HS-5 (cell line): ENCODE measurements at places on chromosomes 7 and 10.

GRCh38 chr7:42914009-42914408 lies 2.1 kb upstream of the C7orf25 start:
- DNase-seq, result no peak

DNA sequence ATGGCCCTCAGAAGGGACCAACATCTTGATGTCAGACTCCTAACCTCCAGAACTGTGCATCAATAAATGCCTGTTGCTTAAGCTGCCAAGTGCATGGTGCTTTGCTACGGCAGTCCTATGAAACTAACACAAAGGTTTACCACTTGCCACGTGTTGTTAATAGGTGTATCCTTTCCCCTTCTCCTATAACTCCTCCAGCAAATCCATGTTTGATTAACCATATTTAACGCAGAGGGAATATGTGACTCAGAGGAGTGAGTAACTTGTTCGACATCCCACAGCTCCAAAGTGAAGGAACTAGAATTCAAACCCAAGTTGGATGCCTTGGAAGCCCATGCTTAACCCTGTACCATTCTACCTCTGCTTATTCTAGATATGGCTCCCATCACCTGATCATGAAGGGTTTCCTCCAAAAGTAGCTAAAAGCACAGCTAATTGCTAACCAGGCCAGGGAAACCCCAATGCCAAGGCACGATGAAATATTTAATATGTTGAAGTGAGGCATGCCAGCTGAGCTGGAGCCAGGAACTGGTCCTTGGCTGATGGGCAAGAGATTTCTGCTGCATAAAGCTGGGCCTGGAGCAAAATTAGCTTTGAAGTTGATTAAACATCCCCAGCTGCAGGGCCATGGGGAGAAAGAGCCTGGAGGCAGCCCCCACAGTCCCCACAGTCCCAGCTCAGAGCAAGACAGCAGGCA lies 131.9 kb downstream of the C10orf90 start:
- DNase-seq, result no peak

GRCh38 chr10:79098061-79098460 lies 29.3 kb downstream of the ZMIZ1 start:
- DNase-seq, result no peak

DNA sequence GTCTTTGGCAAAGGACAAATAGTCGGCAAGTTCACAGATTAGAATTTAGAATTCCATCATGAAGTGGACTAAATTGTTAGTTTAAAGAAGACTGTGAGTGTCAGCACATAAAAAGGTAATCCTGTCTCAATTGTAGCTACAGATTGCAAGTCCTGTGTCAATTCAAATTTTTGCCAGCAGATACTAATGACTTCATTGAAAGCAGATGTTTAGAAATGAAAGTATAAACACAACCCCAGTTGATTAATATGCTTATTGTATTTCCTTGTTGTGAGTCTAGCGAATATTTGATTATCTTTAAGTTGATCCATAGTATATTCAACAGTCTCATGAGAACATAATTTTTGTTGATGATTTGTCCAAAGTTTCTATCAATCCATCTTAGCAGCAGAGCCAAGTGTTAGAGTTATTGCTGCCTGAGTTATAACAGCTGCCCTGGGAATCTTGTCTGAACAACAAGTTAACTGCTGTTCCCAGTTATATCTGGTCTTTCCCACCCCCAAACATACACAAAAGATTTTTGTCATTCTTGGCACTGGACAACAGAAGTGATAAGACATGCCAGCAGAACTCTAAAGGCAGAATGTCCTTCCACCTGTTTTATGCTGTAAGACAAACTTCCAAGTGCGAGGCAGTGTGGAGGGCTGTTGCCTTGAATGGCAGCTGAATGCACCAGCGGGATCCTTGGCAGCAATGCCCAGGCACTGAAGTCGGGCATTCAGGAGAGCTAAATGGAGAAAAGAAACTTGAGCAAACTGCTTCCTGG lies 21.3 kb upstream of the HERPUD2 start:
- no peak for DNase-seq

GRCh38 chr10:75441196-75441595 lies 9.8 kb downstream of the LRMDA start:
- DNase-seq, result no peak

DNA sequence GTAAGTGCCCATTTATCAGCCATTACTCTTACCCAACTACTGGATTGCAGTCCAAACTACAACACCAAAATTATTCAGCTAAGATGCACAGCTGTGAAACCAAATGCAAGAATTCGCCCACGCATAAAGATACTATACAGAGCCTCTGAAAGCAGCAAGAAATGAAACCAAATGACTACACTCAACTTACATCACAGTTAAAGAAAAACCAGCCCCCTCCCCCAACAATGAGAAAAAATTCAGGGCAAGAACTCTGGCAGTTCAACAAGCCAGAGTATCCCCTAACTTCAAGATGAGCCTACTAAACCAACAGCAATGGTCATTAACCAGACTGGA lies 209.1 kb upstream of the VWC2 start:
- DNase-seq, result no peak

DNA sequence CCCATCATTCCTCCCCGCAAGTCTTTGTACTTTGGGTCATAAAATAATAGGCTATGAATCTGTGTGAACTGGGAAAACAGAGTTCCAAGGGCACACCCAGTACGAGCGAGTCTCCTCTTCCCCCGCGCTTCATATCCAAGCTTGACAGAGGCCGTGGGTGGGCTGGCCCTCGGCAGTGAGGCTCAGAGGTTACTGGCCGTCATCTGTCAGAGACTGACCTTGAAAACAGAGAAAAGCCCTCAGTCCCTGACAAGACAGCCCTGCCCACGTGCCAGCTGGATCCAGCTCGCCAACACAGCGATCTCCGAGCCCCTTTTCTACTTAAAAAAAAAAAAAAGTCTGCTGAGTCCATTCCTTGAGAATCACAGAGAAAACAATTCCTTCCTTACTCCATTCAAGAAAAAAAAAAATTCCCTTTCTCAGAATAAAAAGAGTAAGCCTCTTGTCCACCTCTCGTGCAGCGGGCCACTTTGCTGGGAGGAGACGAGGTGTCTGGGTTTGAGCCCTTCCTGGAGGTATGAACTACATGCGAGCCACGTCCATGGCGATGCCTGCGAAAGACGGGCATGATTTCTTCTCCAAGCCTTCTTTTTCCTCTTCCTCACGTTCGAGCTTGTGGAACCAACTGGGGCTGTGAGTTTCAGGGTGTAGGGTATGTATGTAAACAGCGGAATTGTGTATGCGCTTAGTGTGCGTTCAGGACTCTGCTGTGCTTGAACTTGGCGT lies 744 bp upstream of the BICC1 start:
- DNase-seq, result no peak

DNA sequence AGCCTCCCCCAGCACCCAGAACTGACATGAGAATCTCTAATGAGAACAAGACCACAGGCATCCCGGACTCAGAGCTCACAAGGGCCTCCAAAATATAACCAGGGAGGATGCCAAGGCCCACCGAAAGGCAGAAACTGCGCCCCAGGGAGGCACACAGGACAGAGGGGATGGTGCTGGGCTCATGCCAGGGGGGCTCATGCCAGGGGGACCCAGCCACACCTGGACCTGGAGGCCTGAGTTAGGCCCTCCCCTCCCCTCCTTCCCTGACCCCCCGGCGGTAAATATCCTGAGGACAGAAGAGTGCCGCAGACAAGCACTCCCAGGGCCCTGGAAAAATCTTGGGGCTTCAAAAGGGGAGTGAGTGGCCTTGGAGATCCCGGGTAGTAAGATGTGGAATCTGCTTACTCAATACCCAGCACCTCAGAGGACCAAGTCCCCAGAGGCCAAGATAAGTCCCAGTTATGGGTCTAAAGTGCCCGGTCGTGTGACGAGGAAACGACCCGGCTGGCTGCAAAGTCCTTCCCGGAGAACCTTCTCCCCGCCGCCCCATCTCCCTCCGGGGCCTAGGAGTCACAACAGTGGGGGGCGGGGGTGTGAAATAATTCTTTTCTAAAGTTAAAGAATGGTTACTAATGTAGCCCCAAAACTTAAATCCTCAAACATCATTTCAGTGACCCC lies 11.9 kb downstream of the PDGFA start:
- DNase-seq, result no peak

DNA sequence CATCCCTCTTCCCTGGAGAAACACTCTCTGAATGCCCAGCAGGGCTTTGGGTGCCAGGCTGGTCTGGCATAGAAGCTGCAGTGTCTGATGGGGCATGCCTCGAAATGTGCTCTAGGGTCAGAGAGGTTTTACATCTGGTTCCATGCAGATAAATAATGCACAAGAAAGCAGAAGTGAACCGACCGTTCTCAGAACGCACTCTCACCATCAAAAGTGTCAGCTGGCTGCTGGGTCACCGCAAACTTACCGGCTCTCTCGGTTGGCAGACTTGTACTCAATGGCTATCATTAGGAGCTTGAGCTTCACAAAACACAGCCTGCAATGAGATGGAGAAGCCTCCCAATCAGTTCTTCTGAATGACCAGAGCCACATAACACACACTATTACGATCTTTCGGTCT lies 610.0 kb downstream of the KCNMA1 start:
- DNase-seq, result no peak

DNA sequence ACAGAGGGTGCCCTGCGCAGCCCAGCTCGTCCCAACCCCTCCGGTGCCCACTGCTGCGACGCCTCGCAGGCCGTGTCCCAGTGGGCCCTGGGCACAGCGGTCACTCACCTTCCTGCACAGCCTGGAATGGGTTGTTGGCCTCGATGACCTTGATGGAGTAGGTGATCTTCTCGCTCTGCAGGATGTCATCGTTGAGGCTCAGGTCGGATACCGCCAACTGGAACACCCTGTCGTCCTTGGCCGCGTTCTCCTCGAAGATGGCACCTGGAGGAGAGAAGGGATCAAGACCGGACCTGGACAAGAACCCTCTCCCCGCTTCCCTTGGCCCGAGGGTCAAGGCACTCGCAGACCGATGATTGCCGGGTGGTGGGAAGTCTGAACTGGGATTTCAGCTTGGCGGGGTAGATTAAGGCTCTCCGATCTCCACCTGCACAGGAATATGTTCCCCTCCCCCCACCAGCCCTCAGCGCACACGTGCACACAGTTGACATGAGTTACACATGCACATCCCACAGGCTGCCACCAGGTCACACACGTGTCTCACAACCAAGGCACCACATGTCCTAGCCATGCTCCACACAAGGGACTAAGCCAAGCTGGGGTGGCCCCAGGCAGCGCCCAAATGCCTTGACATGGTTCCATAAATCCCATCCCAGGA lies 2.6 kb downstream of the GRID1 start:
- no peak for DNase-seq

GRCh38 chr10:71696628-71697326 lies 22.8 kb downstream of the C10orf105 start:
- no peak for DNase-seq

DNA sequence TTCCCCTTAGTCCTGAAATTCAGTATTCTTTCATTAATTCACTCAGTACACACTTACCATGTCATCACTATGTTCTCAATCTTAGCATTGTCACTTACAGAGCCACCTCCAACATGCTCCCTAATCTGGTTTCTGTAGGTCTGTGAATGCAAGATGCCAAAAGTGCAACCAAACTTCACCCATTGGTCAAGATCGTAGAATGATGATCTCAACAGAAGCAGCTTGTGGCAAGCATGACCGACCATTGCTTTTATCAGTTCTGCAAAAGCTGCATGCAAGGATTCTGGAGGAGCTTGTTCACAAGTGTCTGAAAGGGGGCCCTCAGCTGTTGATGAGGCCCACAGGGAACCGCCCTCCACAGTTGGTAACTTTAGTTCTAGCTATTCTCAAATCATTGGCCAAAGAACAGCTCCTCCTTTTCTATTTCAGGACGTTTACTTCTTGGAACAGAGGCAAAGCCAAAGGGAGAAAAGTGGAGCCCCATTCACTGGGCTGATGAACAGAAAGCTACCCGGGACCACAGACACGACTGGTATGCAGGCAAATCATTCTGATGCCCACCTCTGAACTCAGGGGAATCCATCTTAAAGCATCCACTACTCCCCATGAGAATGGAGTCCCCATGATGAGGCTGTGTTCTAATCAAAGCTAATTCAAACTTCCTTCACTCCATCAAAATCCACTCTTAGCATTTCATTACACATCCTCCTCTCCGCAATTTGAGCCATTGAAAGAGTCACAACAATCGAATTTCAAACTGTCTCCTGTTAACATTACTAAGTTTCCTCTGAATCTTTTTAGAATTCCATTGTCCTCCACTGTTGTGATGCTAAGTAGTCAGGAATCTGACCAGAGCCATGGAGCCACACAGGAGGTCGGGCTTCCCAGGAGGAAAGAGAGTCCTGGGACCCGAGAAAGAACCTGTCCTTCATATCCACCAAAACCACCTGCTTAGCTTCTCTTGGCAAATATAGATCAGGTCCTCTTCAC lies 13.9 kb downstream of the GRB10 start:
- no peak for DNase-seq

DNA sequence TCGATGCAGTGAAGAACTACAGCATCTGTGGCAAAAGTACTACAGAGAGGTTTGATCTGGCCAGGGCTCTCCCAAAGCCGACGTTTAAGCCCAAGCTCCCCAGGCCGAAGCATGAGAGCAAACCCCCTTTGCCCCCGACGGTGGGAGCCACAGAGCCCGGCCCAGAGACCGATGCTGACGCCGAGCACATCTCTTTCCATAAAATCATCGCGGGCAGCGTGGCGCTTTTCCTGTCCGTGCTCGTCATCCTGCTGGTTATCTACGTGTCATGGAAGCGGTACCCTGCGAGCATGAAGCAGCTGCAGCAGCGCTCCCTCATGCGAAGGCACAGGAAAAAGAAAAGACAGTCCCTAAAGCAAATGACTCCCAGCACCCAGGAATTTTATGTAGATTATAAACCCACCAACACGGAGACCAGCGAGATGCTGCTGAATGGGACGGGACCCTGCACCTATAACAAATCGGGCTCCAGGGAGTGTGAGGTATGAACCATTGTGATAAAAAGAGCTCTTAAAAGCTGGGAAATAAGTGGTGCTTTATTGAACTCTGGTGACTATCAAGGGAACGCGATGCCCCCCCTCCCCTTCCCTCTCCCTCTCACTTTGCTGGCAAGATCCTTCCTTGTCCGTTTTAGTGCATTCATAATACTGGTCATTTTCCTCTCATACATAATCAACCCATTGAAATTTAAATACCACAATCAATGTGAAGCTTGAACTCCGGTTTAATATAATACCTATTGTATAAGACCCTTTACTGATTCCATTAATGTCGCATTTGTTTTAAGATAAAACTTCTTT lies 2.3 kb downstream of the LRRTM3 start:
- DNase-seq, result no peak

- DNase-seq, result no peak
These were observed 15.2 kb upstream of the PPP2R2D start for GRCh38 chr10:131885391-131886165.

GRCh38 chr7:45408409-45408737 lies 165.8 kb upstream of the ADCY1 start:
- DNase-seq, result no peak

- no peak for DNase-seq
These were observed 1.6 kb downstream of the DNMBP start for GRCh38 chr10:100008142-100008522.

DNA sequence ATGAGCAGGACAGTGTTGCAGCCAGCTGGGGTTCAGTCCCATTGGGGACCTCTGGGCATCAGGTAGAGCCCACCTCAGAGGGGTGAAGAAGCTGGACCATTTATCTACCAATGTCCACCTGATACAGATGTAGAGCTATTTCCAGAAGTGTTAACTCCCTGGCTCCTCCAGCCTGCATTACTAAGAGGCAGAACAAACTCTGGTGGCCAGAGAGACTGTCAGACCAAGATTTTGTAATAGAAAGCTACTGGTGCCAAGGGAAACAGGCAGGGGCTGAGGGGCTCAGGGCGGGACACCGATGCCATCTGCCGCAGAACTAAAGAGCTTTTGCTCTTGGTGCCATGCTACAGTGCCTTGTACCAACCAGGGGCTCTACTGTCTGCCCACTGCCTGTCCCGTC lies 268.2 kb upstream of the HABP2 start:
- DNase-seq, result no peak

GRCh38 chr10:6840201-6840691 lies 260.2 kb upstream of the PRKCQ start:
- DNase-seq, result no peak

- no peak for DNase-seq
These were observed 16.9 kb upstream of the CDK14 start for GRCh38 chr7:90579181-90579688.
